Right renal cortex interstitium (tissue), 3 donors: ENCODE measurements at places on chromosomes 16 and 17. TPM values are rescaled to one million over a fixed set of nuclear protein-coding genes. Genes with fewer than 3 reads are reported as not detected.

GRCh38 chr16:6111390-6111789 is 1013.8 kb upstream of the EEF2KMT start:
- DNase-seq, result no peak

GRCh38 chr16:85926370-85926769 is 27.4 kb downstream of the IRF8 start:
- no peak for DNase-seq

GRCh38 chr16:22385196-22385595 is 10.8 kb upstream of the CDR2 start:
- no peak for DNase-seq

GRCh38 chr16:17194190-17194780 is 276.5 kb downstream of the XYLT1 start:
- peak; percentile 1 for DNase-seq

GRCh38 chr16:30184891-30185682 is 1.7 kb downstream of the CORO1A start:
- DNase-seq, result no peak

GRCh38 chr17:47810200-47810821 is 11.3 kb downstream of the OSBPL7 start:
- no peak for DNase-seq

DNA sequence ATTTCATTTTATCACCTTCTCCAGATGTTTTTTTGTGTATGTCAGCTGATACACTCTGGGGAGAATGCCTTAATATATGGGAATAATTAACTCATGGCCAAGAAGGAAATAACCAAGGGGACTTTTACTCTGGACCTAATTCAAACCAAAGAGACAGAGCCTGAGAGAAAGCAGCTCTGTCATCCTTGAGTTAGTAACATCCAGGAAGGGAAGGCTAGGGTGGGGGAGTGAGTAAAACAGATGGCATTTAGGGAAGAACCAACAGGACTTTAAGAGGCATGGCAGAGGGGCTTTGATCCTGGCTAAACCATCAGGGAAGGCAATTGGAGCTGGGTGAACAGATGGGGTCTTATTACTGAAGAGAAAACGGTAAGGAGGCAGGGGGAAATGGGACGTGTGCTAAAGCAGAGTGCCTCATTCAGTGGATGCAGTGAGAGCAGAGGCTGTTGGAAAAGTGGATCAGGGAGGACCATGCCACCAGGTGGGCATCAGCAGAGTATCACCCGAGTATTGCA is 2.5 kb upstream of the SMPD3 start:
- DNase-seq, result no peak

- DNase-seq, result no peak
These were observed 1.2 kb downstream of the MMP2 start for GRCh38 chr16:55480228-55480655.

- no peak for DNase-seq
These were observed 99.9 kb downstream of the EFCAB13 start for GRCh38 chr17:47423406-47424295.

The NPW gene
- polyA plus RNA-seq, result 1.7 TPM

The ABCA9 gene
- polyA plus RNA-seq, result 2.4 TPM

The RIPOR1 gene
- polyA plus RNA-seq, result 93.8 TPM

The KRTAP1-1 gene
- polyA plus RNA-seq, result not detected

The NGFR gene
- polyA plus RNA-seq, result 4.4 TPM

The FAAP100 gene
- 18.1 TPM for polyA plus RNA-seq

The HS3ST6 gene
- 0.17 TPM for polyA plus RNA-seq

The CDH1 gene
- 112 TPM for polyA plus RNA-seq
